ENCODE measurements at places on chromosomes 4 and X.

DNA sequence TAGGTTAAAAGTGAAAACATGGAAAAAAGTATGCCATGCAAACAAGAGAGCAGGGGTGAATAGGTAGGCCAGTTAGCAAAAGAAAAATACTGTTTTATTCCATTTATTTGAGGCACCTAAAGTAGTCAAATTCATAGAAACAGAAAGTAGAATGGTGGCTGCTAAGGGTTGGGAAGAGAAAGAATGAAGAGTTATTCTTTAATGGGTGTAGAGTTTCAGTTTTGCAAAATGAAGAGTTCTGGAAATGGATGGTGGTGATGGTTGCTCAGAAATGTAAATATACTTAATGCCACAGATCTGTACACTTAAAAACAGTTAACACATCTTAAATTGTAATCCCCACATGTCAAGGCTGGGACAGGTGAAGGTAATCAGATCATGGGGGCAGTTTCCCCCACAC lies 29.7 kb downstream of the PARM1 start:
- DNase-seq, result no peak

GRCh38 chr4:76950052-76950955 lies 752 bp downstream of the SEPTIN11 start:
- DNase-seq, result peak; percentile 40

GRCh38 chrX:125681507-125681906 lies 361.8 kb downstream of the TEX13C start:
- DNase-seq, result no peak

- no peak for DNase-seq
Observed at GRCh38 chr4:89196056-89196674, 84.8 kb downstream of the TIGD2 start.

DNA sequence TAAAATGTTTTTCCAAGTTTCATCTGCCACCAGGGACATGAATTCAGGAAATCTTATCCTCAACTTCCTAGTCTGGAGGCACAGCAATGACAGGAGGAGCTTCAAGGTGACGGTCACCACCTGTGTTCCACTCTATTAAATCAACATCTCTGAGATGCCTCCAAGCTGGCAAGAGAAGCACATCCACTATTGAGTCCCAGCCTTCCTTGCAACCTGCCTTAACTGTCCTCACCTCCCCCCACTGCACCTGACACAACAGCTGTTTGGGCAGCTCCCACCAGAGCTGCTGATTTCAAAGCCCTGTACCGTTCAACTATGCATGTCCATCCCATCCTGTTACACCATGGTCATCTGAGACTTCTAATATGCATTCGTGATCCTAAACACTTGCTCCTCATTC lies 123.4 kb downstream of the COL25A1 start:
- DNase-seq, result no peak

DNA sequence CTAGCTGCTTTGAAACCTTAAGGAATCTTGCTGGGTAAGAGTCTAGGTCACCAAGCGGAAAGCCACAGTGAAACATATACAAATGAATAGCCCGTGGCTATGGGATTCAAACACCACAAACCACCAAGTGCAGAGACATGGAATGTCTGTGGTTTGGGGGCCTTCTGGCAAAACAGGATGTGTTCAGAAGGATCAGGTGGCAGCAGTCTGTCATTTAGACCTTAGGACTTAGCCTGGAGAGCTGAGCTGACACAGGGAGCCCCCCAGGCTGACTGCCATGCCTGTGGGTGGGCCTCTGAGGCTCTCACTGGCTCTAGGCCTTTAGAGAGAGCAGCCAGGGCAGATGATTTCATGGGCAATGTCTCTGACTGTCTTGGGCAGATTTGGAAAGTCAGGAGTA lies 225.6 kb downstream of the FBXW7 start:
- no peak for DNase-seq

GRCh38 chr4:137266511-137266910 lies 265.8 kb downstream of the PCDH18 start:
- no peak for DNase-seq

GRCh38 chr4:185869427-185869826 lies 57.4 kb upstream of the SORBS2 start:
- DNase-seq, result no peak

- DNase-seq, result no peak
Observed at GRCh38 chr4:106373026-106373425, 4.4 kb upstream of the GIMD1 start.

GRCh38 chr4:126386512-126386911 lies 1071.8 kb downstream of the FAT4 start:
- DNase-seq, result no peak

DNA sequence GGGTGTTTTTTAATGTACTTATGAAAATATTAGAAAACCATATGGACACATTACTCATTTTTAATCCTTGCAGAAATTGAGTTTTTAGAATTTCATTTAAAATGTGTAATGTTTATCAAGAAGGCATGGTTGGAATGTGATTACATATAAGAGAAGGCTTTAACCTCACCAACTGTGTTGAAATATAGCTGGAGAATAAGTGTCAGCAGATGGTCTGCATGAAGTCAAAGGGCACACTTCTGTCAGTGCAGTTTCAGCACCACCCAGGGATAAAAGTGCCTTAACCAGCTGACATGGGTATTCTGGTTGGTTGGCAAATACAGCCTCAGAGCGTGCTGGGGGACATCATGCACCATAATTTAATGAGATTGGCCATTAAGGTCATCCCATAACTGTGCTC lies 21.2 kb upstream of the ANTXR2 start:
- DNase-seq, result no peak

DNA sequence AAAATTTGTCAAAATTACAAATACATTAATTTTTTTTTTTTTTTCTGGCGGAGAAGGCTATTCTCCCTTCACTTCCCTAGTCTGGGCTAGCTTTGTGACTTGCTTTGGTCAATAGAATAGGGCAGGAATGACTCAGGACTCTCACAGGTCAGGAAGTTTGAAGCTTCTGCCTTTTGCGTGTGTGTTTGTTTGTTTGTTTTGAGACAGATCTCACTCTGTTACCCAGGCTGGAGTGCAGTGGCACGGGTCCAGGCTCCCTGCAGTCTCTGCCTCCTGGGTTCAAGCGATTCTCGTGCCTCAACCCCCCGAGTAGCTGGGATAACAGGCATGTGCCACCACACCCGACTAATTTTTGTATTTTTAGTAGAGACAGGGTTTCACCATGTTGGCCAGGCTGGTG lies 55.9 kb upstream of the USP9X start:
- no peak for DNase-seq

DNA sequence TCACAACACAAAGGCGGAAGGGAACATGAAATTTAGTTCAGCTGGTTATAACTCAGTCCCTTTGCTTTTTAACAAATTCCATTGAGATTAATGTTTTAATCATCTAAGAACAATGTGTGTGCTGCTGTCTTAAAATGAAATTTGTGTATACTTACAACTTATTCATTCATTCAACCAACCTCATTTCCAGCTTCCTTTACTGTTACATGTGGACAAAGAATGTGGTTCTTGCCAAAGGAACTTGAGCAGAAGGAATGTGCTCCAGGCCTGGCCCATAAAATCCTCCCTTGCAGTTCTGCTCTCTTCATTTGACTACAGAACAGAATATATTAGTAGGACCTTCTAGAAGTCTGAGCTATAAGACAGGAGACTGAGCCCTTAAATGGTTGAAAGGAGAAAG lies 176.8 kb upstream of the GLRA2 start:
- no peak for DNase-seq

DNA sequence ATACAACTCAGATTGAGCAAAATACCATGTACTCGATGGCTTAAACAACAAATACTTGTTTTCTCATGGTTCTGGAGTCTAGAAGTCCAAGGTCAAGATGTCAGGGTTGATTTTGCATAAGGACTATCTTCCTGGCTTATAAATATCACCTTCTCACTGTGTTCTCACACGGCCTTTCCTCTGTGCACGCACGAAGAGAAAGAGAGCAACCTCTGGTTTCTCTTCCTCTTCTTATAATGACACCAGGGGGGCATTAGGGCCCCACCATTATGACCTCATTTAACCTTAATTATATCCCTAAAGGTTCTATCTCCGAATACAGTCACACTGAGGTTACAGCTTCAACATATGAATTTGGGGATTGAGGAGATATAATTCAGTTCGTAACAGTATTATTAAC lies 504.0 kb downstream of the MAGEE1 start:
- DNase-seq, result no peak

GRCh38 chr4:87306056-87306455 lies 16.6 kb downstream of the HSD17B13 start:
- no peak for DNase-seq

DNA sequence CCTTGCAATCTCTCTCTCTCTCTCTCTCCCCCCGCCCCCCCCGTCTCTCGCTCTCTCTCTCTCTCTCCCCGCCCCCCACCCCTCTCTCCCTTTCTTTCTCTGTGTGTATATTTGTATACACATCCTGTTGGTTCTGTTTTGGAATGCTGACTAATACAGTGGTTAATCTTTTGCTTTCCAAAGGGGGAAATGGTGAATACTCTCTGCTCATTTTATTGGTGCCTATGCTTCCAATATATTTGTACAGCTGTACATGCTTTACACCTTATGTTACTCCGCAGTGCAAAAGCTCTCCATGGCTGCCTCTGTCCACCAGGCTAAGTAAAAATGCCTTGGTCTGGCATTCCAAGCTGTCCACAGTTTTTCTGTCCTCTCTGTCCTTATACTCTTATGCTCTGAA lies 158.8 kb downstream of the RBMX2 start:
- DNase-seq, result no peak

- DNase-seq, result no peak
Observed at GRCh38 chrX:7446815-7447214, 298.9 kb upstream of the PUDP start.

DNA sequence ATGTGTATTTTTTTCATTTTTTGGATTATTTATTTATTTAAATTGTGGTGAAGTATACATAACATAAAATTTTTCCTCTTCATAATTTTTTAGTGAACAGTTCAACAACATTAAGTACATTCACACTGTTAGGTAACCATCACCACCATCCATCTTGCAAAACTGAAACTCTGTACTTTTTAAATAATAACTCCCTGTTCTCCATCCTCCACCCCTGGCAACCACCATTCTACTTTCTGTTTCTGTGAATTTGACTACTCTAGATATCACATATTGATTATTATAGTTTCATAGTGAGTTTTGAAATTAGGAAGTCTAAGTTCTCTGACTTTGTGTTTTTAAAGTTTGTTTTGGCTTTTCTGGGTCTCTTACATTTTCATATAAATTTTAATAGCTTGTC lies 89.3 kb upstream of the STX18 start:
- no peak for DNase-seq

DNA sequence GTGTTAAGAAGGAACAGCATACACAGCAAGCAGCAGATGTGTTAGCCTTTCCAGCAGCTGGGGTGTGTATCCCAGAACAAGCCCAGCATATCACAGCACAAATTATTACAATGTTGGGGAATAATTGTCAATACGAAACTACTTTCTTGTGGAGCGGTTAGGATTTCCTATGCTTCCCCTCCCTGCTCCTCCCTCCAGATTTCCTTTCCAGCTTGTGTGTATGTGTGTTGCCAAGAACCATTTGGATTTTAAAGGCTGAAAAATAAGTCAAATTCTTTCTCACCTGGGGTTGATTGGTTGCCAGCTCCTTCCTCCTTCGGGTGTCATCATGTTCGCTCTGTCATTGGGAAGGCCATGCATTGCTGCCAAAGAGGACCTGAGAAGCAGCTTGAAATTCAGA lies 178.2 kb upstream of the FRMPD4 start:
- no peak for DNase-seq

DNA sequence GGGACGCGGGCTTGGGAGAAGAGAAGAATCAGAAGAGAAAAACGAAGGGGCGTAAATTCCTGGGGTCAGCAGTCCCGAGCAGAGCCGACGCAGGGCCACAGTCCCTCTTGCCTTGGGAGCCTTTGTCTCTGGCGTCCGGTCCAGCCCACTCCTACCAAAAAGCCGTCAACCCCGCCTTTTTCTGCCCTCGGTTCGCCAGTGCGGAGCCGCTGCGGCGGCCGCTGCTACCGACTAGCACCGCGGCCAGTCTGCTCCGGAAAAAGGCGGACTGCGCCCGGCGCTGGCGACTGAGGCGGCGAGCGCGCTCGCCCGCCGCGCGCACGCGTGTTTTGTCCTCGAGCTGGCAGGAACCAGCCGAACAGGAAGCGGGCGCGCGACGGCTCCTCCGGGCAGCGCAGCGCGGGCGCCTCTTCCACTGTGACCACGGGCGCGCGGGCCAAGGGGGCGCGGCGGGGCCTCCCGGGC lies 502 bp downstream of the HNRNPDL start:
- no peak for DNase-seq

- peak; percentile 90 for DNase-seq
Observed at GRCh38 chr4:77819843-77820648, 878 bp upstream of the CNOT6L start.

- DNase-seq, result no peak
Observed at GRCh38 chr4:74293558-74293957, 14.7 kb upstream of the EPGN start.

GRCh38 chr4:26424153-26424552 lies 66.1 kb downstream of the CCKAR start:
- no peak for DNase-seq

GRCh38 chr4:170853422-170854021 lies 763.8 kb upstream of the AADAT start:
- no peak for DNase-seq

DNA sequence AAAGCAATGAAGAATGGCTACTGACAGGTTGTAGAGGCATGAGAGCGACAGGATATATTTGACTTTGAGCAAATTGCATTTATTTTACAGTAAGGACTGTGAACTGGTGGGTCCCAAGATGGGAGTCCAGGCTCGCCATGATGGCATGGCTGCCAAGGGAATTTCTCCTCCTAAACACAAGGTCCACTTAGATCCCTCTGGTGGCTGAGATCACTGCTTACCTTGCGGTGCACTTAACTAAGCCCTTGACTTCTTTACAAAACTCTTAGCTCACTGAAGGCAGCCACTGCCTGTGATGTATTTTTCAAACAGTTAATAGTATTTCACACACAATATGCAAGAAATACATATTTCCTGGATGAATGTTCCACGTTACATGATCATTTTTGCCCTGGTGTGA lies 50.3 kb upstream of the SORBS2 start:
- DNase-seq, result no peak

DNA sequence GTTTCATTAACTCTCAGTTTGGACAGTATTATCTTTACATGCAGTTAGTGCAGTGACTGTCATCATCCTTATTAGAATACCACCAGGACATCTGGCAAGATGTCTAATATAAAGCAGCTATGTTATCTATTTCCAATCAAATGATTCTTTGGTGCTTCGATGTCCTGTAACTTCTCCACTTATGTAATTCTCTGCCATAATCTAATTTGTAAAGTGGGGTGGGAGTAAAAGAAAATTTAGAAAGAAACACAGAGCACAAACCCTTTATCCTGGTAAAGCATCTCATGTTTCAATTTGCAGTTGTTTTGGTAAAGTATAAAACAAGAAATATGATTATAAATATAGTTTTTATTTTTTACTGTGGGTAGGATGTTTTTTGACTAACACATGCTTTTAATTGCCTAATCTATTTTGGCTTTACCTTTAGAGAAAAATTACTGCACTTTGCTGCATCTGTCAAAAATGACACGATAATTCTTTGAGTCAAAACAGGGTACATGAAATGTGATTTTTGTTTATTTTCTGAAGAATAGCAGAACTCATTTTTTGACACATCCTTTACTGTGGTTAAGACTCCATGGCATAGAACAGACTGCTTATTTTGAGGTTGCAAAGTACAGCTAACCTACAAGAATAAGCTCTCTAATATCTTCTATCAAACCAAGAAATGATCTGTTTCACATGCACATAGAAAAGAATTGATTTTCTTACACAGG lies 382.9 kb downstream of the RPA4 start:
- DNase-seq, result no peak

GRCh38 chrX:150018931-150019361 lies 80.7 kb upstream of the EOLA2 start:
- DNase-seq, result no peak
